Stimulated activated CD8-positive, alpha-beta memory T cell treated with anti-CD3 and anti-CD28 coated beads, Interleukin-7, amount 100 ng/mL, for 4 hours (primary cell): ENCODE measurements at places on chromosomes 13 and 19.

GRCh38 chr19:49887037-49887664 lies 9.5 kb downstream of the IL4I1 start:
- DNase-seq, result no peak

DNA sequence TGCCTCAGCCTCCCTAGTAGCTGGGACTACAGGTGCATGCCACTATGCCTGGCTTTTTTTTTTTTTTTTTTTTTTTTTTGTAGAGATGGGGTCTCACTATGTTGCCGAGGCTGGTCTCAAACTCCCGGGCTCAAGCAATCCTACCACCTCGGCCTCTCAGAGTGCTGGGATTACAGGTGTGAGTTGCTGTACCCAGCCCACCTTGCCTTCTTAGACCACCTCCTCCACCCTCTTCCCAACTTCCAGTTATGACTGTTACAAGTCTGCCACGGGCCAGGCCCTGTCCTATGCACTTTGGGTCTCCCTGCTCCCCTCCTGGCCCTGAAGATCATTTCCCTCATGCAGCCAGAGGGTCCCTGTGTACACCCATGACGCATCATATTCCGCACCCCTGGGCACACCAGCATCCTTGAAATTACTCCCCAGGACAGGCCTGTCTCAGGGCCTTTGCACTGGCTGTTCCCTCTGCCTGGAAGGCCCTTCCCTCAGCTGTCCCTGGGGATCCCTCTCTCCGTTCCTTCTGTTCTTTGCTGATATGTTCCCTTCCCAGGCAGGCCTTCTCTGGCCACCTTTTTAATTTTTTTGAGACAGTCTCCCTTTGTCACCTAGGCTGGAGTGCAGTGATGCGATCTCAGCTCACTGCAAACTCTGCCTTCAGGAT lies 3.0 kb downstream of the LGALS4 start:
- no peak for DNase-seq

GRCh38 chr13:98466634-98467236 lies 110.2 kb downstream of the STK24 start:
- DNase-seq, result no peak

DNA sequence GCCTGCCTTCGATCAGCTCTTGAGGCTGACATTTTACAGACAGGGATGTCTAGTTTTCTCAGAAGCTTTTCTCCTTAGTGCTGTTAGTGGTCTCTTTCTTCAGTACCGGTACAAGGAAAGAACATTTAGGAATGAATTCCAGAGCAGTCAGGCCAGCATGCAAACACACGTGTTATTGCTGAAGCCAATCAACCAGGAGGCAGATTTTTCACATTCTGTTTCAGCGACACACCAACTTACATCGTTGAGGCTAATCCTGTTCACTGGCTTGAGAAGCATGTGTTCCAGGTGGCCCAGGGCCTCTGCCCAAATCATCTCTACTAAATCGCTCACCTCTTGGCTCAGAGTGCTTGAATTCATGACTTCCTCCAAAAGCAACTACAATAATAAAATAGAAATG lies 19.2 kb downstream of the PARP4 start:
- DNase-seq, result no peak
